ENCODE measurements at places on chromosomes 6 and 20.

DNA sequence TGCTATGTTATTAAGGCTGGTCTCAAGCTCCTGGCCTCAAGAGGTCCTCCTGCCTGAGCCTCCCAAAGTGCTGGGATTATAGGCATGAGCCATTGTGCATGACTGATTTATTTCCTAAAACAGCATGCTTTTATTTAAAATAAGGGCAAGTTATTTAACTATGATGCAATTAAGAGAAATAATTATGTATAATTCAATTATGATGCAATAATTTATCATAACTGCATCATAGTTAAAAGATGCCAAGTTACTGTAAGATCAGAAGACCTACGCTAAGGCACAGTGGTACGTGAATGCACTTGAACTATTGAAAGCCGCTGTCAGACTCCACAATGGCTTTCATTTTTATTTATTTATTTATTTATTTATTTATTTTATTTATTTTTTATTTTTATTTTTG lies 24.3 kb upstream of the EMILIN3 start:
- DNase-seq, result no peak

DNA sequence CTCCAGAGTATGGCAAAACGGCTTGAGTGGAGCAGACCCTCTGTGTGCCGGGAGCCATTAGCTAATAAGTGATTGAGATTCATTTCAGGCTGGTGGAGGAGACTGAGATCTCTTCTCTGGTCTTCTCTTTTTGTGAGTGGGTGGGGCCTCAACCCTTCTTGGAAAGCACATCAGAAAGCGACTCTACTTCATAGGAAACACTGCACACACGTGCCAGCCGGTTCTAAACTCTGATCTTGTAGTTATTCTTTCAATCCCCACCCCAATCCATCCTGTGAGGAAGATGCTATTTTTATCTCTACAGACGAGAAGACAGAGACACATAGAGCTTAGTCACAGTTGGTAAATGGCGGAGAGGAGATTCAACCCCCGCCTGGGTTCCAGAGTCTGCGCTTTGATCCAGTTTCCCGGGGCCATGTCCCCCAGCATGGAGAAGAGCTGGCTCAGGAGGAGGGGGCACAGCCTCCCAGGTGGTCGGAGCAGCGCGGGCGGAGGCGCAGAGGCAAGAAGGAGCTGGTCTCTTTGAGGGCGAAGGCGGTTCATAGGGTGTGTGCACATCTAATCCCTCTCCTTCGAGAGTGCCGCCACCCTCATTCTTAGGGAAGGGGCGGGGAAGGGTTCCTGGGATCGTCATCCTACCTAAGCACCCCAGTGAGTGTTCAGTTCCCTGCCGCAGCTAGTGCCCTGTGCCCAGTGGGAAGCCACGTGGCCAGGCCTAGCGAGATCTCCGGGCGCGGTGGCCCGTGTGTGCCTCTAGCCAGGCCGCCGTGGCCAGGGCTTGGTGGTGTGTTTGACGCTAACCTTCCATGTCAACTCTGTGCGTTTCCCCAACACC lies 49.0 kb upstream of the TAGAP start:
- DNase-seq, result no peak

- no peak for DNase-seq
These were observed 28.7 kb upstream of the BEND3 start for GRCh38 chr6:107144014-107144413.

GRCh38 chr20:21303061-21303871 lies at the start of gene XRN2:
XRN2 (plus strand) TSS chr20:21303331; CDS start chr20:21303399, 68 bp downstream.
- DNase-seq, result peak; percentile 96

Data from stimulated activated CD4-positive, alpha-beta T cell treated with anti-CD3 and anti-CD28 coated beads, TNF-alpha, amount 100 ng/mL, for 24 hours (primary cell).